ENCODE measurements at places on chromosomes 7 and 10. TPM values are rescaled to one million over a fixed set of nuclear protein-coding genes. Genes with fewer than 3 reads are reported as not detected.

The ACBD7 gene
- 0.42 TPM for total RNA-seq

The SDK1 gene
- 0.31 TPM for total RNA-seq

The SEMA3E gene
- not detected for total RNA-seq

The OPTN gene
- total RNA-seq = 36.8 TPM

The IKZF1 gene
- total RNA-seq = 231 TPM

The PNLIPRP2 gene
- not detected for total RNA-seq

The TMEM229A gene
- total RNA-seq = not detected

The SPDYE9 gene
- total RNA-seq = not detected

The GRID1 gene
- total RNA-seq = not detected

The RBP4 gene
- not detected for total RNA-seq

The GIMAP2 gene
- total RNA-seq = 159 TPM

The OR2A1 gene
- total RNA-seq = not detected

The PPP1R9A gene
- 1.6 TPM for total RNA-seq

The LEP gene
- total RNA-seq = not detected

The SFRP4 gene
- total RNA-seq = not detected

The HABP2 gene
- total RNA-seq = not detected

The HYAL4 gene
- not detected for total RNA-seq

The CCL24 gene
- not detected for total RNA-seq

The ZNF804B gene
- not detected for total RNA-seq

The CREB5 gene
- total RNA-seq = 17.8 TPM

The PAX4 gene
- not detected for total RNA-seq

The CYP2E1 gene
- total RNA-seq = 0.42 TPM

The UCMA gene
- total RNA-seq = not detected

The SAP25 gene
- 1.8 TPM for total RNA-seq

The RASSF4 gene
- total RNA-seq = 12.2 TPM

All from mononuclear cell (primary cell).